Non-pigmented ciliary epithelial cell (primary cell): ENCODE measurements at places on chromosomes 2 and 18.

- DNase-seq: no peak
Observed at GRCh38 chr2:101689114-101689825, 8.2 kb upstream of the MAP4K4 start.

DNA sequence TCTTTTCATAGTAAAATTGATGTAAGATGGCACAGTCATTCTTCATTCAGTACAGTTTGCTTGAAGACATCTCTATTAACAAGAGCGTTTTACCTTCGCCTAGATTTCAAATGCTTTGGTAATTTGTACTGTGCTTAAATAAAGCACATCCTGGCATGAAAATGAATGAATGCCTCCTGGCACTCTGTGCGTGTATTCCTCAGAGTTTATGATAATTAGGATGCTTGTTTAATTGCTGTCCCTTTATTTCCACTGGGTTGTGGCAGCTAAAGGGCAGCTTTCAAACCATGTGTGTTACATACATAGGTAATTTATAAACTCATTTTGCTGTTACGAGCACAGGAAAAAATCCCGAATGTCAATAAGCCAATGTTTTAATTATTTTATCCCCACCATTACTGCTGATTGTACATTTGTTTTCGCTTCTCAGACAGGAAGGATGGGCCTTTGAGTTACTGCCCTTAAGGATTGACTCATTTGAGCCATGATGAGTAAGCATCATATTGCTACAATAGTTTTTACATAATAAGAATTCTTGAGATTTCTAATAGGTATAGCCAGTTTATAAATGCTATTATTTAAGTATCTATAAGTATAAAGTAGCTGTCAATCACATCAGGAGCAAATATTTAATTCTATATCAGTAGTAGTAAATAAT lies 516.5 kb downstream of the XIRP2 start:
- DNase-seq: peak; percentile 15

DNA sequence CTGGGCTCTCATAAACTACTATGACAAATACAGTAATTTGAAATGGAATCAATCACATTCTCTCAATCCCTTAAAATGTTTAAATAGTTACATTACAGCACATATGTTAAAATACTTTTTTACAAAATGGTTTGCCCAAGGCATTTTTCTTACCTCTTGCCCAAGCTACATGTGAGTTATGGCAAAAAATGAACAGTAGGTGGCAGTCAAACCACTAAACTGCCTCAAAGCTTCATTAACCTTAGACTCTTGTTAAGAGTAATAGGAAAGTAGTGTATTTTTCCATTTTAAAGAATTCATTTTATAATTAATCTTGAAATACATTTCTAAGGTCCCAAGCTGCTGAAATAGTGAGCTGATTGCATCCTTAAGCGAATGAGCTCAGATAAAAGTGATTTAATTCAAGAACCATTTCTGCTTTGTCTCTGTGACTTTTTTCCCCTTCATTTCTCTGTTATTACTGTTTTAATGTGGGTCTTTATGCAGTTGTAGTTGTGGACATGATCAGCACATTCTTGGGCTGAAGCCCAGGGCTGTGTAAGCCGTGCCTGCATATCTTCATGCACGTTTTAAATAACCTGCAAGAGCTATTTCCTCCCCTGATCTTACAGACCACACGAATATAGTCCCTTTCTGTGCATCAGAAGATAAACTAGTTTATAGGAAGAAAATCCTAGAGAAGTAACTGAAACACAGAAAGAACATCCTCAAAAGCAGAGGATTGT lies 311.8 kb downstream of the LNPK start:
- DNase-seq: peak; percentile 41

- no peak for DNase-seq
Observed at GRCh38 chr2:61016392-61017002, 1.0 kb upstream of the PEX13 start.

DNA sequence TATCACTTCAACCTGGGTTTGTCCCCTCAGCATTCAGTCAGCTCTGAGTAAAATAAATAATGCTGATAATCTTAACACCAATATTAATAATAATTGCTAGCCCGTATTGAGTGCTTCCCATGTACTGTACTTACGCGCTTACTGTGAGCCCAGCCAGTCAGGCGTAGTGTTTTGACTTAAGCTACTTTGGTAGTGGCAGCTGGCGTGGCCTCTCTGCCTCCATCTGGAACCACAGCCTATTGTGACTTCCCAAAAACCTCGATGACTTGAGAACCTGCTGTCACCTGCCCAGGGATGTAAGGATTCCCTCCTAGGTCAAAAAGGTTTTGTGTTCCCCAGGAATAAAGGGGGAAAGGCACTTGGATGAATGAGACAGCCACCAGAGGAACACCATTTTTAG lies 53.2 kb downstream of the SUMO1 start:
- no peak for DNase-seq

- no peak for DNase-seq
Observed at GRCh38 chr18:48901145-48902022, 49.4 kb downstream of the SMAD7 start.

DNA sequence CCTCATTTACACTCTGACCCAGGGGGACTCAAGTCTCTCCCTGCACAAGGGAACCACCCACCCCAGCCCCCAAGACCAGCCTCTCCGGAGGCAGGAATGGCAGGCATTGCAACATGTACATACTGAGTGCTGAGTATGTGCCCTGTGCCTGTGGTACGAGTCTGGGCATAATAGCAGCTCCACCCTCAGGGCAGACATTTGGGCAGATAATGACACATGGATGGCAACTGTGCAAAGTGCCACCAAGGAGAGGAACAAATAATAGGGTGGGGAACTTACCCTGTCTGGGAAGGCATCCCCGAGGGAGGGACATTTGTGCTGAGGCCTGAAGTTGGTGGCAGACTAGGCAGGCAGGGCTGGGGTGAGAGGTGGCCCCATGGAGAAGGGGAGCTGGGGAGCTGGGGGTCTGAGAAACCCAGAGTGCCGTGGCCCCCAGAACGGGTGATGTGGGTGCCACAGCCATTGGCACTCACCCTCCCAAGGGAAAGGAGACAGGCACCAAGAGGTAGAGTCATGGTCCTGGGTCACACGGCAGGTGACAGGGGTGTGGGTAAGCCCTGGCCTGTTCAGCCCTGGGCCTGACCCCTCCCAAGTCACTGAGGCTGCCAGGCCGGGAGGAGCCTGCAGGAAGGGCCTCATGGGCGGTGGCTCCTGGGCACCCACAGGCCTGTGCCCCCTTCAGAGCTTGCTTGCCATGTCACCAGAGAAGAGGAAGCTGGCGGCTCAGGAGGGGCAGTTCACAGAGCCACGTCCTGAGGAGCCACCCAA lies 15.7 kb upstream of the GPR17 start:
- DNase-seq: no peak

DNA sequence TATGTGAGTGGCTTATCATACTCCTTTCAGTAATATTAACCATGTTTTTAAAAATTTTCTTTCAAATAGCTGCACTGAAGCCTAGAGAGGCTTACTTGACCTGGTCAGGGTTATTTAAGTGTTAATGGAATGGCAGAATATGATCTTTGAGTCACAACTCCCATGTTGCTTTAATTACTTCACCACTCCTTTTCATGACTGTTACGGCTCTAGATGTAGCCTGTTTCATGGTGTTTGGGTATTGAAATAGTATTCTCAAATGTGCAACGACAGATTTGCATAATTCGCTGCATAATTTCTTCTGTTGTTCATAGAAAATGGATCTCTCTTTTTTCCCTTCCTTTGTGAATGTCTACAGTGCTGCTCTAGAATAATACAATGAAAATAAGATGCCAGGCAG lies 51.6 kb upstream of the PLA2R1 start:
- no peak for DNase-seq

- DNase-seq: peak; percentile 5
Observed at GRCh38 chr18:75276818-75277609, 66.4 kb downstream of the TSHZ1 start.

- no peak for DNase-seq
Observed at GRCh38 chr2:22604136-22604535, 780.8 kb upstream of the KLHL29 start.

DNA sequence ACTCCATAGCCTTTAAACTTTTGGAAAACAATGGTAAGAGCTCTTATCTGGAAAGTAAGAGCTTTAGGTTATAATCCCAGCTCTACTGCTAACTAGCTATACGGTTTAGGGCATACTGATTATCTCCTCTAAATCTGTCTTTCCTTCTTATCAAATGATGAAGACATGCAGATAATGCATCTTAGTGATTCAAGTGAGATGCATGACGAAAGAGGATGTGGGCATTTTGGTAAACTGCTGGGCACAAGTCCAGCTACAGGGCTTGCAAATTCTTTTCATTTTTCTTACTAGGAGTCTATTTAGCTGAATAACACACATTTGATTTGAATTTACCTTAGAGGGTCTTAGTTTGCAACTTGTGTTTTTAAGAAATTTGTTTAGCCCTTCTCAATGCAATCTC lies 1604.8 kb upstream of the ZEB2 start:
- DNase-seq: peak; percentile 62

GRCh38 chr2:174247474-174248186 lies 702 bp downstream of the OLA1 start:
- DNase-seq: no peak

GRCh38 chr2:18492721-18493120 lies 67.7 kb downstream of the RDH14 start:
- no peak for DNase-seq

DNA sequence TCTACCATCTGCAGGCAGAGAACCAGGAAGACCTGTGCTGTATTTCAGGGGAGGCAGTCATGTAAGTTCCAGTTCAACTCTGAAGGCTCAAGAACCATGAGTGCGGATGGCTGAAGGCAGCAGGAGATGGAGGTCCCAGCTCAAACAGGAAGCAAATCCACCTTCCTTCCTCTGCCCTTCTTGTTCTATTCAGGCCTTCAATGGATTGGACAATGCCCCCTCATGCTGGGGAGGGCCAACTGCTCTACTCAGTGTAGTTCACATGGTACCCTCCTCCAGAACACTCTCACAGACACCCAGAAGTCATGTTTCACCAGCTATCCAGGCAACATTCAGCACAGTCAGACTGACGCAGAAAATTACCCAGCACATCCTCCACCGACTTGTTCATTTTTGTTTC lies 39.1 kb upstream of the RAB31 start:
- no peak for DNase-seq

- no peak for DNase-seq
Observed at GRCh38 chr18:43917520-43917919, 640.2 kb upstream of the SYT4 start.

- no peak for DNase-seq
Observed at GRCh38 chr2:70806013-70806412, 14.4 kb downstream of the CLEC4F start.

DNA sequence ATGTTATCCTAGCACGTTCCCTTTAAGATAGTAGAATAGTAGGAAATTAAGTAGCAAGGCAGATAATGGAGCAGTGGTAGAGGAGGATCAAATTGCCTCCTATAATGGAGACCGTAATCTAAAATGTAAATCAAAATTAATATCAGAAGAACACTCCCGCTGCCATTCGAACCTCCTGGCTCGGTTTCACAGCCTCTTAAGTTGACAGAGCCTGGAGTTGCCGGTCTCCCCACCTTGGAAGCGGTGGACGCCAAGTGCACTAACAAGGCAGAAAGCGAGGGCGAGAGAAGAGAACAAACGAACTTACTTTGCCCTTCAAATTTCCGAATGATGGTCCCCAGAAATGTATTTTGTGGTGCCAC lies 450 bp downstream of the KCNH7 start:
- DNase-seq: no peak

- DNase-seq: no peak
Observed at GRCh38 chr2:226742347-226742746, 57.3 kb downstream of the IRS1 start.

DNA sequence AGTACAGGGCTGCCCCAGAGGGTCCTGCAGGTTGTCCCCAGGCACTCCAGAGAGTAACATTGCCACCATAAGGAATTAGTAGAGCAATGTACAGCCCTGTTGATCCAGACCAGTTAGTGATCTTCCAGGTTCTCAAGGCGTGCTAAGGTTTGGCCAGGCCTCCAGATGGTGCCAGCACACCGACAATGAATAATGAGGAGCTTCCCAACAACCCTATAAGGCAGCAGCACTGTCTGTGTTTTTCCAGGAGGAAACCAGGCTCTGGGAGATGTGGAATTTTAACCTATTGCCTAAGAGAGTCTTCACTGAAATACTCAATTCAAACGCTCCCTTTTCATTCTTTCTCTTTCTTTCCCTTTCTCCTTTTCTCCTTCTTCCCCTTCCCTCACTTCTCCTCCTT lies 122.1 kb downstream of the MGAT5 start:
- no peak for DNase-seq

DNA sequence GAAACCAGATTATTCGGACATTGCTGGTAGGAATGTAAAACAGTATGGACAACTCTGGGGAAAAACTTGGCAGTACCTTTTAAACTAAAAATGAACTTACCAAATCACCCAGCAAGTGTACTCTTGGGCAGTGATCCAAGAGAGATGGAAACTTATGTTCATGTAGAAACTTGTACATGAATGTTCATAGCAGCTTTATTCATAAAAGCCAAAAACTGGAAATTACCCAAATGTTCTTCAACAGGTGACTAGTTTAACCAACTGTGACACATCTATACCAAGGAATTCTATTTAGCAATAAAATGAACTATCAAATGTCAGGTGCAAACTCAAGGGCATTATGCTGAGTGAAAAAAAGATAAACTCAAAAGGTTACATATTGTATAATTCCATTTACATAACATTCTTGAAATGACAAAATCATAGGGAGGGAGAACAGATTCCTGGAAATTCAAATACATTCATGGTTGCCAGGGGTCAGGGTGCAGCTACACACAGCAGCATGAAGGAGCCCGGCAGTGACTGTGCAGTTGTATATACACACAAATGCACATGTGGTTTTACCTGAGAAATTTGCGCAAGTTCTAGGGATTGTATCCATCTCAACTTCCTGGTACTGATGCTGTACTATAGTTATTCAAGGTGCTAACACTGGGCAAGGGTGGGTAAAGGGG lies 3.5 kb upstream of the RNU4ATAC start:
- no peak for DNase-seq

DNA sequence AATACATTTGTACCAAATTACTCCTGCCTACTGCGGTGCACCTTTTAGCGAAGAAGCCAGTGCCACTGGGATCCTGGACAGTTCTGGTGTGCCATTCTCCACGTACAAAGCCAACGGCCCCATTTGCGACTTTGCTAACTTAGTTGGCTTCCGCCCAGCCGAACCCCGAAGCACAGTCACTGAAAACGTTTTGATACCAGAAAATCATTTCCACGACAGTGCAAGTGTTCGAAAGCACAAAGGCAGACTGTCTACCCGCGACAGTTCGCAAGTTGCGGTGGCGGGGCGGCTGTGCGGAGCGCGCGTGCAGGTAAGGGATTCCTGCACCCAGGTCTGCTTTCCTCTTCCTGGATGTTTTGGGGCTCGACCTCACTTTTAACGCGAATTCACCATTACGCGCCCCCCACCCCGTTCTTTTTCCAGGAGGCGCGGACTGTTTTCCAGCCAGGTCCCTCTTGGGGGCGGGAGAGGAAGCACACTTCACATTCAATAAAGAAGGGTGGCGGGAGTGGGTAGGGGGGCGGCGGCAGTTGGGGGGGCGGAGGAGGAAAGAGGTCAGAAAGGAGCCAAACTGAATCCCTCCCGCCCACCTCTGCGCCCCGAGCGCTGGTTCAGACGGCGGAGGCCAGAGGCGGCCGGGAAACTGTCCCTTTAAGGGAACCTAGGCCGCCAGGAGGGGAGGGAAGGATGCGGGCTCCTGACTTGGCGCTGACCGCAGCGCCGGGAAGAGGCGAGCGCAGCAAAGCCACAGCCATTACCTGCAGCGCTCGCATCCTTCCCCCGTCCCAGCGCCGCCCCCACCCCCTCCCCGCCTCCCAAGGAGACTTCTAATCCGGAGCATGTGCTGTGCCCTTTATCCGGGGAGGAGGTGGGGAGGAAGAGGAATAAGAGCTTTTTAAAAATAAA lies 107.4 kb upstream of the KCTD1 start:
- DNase-seq: no peak
